MV-4-11 (cell line): ENCODE measurements at places on chromosomes 16 and 17.

DNA sequence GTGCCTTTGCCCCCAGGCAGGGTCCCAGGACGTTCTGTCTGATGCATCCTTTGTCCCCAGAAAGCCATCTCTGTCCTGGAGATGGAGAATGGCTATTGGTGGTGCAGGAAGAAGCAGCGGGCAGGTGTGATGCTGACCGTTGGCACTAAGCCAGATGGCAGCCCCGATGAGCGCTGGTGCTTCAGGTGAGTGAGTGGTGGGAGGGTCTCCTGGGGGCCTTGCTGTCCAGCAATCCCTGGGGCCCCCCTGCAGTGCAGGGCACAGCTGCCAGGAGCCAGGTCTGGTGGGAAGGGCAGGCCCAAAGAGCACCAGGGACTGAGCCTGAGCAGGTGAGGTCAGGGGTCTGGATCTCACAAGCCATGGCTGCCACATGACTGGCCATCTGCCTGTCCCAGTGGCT, 18.1 kb downstream of the TRPV2 start:
- DNase-seq: no peak

DNA sequence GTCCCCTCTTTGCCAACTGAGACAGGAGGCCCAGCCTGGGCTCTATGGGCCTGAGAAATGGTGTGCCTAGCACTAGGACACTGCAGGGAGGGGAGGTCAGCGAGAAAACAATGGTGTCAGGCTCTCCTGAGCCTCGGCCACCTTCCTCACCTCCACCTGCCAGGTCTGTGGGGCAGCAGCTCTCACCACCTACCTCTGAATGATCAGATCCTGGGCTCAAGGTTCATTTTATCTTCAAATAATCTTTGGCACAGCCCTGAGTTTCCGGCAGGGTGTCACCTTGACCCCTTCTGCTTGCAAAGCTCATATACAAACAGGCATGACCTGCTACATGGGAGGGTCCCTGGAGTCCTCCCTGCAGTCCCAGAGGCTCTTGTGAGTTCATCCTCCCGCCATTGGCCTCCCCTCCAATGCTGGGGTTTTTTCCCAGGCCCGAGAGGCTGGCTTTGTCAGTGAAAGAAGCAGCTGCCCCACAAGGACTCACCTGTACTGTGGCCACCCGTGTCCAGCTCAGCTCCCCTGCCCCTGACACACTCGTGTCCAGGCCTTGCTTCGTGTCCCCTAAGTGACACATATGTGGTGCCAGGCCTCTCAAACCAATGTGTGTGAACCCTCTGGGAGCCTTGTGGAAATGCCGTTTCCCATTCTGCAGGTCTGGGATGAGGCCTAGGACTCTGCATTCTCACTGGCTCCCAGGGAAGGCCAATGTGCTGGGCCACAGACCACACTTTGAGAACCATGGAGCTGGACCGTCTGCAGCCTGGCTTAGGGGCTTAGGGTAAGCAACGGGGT, 176.8 kb upstream of the CIBAR2 start:
- DNase-seq: no peak

DNA sequence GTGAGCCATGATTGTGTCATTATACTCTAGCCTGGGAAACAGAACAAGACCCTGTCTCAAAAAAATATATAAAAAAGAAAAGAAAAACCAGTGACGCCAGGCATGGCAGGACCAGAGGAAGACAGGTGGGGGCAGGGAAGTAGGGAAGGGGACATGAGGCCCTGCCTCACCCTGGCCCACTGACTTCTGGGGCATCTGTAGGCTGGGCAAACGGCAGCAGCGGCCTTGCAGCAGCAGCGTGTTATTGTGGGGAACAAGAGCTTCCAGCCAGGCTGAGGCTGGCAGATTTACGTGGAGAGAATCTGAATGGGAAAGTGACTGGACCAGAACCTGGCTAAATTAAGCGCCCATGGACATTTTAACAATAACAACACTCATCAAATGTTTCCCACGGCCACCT, 19.4 kb downstream of the CMTM4 start:
- DNase-seq: no peak

DNA sequence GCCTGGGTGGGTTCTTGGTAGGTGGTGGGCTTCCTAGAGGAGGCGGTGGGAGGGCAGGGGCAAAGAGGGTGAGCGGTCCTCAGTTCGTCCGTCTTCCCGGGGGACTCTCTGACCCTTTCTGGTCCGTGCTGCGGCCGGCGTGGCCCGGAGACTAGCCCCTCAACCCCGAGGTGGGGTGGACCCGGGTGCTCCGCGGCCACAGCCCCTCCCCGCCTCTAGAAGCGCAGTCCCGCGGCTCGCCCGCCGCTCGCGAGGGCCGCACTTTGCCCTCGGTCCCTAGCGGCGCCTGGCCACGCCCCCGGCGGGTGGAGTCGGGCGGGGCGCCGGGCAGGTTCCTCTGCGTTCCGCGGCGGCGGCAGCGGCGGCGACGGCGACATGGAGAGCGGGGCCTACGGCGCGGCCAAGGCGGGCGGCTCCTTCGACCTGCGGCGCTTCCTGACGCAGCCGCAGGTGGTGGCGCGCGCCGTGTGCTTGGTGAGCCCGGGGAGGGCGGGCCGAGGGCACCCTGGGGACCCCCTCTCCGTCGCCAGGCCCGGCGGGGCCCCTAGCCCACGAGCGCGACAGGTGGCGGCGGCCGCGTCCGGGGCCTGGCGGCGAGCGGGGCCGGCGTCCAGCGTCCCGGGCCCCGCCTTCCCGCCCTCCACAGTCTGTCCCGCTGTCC, at the start of gene SYNGR2:
Gene SYNGR2, plus strand, starts transcription at position 340 of the 661 bp plus-strand sequence. Its CDS starts 36 bp downstream, at position 376.
- peak; percentile 66 for DNase-seq

DNA sequence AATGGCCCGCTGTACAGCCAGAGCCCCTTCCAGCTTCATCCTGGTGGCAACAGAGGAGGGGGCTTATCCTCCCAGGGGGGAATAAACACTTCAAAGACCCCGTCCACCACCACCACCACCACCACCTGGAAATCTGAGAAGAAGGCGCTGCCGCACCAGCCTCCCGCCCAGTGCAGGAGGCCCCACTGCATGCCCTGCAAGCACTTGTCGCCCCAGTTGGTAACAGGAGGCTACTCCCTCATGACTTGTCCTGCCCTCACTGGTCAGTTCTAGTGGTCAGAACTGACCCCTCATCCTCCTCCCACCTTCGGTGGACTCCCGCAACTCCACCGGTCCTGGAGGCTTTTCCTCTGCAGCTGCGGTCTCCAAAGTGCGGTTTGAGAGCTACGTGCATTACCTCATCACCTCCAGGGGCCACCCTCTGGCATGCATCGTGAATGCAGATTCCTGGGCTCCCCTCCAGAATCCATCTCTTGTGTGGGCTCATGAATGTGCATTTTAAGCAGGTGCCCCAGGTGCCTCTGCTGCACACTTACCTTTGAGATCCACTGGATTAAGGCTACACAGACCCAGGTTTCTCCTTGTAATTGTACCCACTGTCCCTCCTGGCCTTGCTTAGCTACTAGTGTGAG, 71.8 kb downstream of the SRCIN1 start:
- DNase-seq: no peak

DNA sequence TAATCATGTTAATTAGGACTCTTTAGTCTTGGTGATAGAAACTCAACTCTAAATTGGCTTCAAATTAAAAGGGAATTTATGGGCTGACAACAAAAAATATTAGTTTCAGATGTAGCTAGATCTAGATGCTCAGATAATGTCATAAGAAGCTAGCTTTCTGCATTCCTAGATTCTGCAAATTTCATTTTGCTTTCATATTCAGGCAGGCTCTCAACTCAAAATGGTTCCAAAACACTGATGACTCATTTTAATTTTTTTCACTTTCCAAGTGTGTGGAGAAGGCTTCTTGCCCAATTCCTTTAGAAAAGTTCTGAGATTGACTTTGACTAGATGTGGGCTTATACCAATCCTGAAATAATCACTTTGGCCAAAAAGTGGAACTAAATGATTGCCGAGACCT, 236.7 kb upstream of the GOT2 start:
- peak; percentile 83 for DNase-seq

GRCh38 chr17:36885771-36886377, 51.4 kb upstream of the LHX1 start:
- peak; percentile 6 for DNase-seq

GRCh38 chr16:83913245-83913633, 14.3 kb downstream of the MLYCD start:
- DNase-seq: no peak

DNA sequence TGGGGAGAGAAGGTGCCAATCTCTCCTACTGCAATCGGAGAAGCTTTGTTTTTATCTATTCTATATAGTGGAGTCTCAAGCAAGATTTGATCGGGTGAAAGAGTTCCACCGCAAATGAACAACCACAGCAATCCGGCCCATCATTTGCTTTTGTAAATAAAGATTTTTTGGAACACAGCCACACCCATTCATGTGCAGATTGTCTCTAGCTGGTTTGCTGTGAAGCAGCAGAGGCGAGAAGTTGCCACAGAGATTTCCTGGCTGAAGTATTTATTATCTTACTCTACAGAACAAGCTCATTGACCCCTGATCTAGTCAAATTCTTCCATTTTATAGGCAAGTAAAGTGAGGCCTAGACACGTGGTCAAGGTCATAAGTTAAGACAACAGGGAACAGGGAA, 195.5 kb upstream of the TNRC6C start:
- DNase-seq: no peak

DNA sequence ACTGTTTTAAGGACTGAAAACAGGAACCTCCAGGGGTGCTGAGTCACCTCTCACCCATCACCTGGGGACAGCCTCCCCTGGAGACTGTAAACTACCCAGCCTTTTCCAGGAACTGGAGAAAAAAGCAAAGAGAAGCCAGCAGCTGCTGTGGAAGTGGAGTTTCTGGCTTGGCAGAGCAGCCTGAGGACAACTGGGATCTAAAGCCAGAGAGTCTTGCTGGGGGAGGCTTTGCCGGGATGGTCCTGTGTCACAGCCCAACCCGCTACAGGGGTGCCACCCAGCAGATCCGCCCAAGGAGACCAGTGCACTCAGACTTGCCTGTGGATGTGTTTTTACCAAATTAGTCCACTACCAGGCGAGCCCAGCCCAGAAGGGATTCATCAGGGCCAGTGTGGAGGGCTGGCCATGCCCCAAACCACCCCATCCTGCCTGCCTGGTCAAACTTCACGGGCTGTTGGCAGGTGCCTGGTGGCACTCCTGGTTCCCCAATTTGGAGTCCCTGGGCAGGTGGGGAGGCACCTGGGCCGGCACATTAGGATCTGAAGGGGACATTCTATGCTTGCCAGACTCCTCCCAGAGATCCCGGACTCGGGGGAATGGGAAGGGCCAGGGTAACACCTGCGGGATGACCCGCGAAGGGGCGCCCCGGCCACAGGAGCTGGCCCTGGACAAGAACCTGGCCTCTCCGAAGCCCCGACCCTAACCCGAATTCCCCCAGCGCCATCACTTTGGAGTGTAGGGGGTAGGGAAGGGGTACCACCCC, 771 bp downstream of the MSRB1 start:
- peak; percentile 85 for DNase-seq

DNA sequence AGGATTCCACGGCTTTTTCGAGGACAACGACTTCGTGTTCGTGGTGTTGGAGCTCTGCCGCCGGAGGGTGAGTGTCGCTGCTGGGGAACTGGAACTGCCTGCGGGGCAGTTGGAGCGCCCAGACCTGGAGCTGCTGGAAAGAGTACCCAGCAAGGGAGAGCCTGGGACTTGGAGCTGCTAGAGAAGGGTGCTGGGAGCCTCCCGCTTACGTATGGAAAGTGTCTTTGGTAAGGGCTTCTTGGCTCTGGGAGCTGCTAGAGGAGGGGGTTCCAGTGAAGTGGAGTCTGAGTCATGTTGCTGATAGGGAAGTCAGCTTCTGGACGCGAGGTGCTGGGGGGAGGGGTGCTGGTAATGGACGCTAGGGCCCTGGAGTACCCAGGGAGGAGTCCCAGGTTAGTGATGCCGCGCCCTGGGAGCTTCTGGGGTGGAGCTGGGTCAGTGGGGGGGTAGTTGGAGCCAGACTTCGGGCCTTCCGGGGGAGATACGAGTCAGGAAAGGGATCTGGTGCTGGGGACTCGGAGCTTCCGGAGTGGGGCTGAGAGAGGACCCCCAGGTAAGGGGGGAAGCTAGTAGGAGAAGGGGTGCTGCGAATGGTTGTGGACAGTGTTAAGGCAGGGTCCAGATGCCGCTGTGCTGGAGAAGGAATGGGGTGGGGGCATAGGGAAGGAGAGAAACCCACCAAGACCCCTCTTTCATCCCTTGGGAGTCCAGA, 741 bp downstream of the PLK1 start:
- DNase-seq: peak; percentile 62

DNA sequence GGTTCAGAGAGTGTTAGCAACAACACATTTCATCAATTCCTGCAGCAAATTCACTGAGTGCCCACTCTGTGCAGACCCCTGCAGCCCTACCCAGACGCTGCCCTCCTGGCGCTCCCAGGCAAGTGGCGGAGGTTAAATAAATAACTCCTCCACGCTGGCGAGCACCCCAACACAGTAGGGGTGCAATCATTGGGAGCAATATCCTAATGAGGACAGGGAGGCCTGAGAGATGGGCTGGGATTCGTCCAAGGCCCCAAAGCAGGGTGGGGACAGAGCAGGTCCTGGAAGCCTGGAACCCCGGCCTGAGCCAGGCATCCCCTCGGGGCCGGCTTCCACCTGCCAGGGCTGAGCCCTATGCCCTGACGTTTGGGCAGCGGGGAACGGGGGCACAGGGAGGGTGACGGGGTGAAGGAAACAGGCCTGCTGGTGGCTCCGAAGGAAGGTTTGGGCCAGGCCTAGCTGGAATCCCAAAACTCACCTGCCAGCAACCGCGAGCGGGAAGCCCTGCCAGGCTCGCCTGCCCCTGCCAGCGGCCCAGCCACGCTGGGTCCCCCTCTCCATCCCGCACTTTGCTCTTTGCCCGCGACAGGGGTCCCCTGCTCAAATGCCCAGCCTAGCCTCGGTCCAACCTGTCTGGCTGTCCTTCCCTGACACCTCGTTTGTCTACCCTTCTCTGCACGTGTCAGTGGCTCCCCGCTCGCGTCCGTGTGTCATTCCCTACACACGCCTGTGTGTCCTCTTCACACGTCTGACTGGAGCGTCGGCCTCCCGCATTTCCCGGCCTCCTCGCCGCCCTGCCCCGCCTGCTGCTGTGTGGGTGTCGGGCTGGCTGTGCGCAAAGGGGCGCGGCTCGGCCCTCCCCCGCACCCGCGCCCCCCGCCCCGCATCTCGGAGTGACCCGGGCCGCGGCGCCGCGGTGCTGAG, 721 bp upstream of the BEAN1 start:
- DNase-seq: no peak

- DNase-seq: no peak
These were observed 1.8 kb downstream of the HOXB7 start for GRCh38 chr17:48609033-48609432.
